ENCODE measurements at places on chromosomes 12 and 14. TPM values are rescaled to one million over a fixed set of nuclear protein-coding genes. Genes with fewer than 3 reads are reported as not detected.

DNA sequence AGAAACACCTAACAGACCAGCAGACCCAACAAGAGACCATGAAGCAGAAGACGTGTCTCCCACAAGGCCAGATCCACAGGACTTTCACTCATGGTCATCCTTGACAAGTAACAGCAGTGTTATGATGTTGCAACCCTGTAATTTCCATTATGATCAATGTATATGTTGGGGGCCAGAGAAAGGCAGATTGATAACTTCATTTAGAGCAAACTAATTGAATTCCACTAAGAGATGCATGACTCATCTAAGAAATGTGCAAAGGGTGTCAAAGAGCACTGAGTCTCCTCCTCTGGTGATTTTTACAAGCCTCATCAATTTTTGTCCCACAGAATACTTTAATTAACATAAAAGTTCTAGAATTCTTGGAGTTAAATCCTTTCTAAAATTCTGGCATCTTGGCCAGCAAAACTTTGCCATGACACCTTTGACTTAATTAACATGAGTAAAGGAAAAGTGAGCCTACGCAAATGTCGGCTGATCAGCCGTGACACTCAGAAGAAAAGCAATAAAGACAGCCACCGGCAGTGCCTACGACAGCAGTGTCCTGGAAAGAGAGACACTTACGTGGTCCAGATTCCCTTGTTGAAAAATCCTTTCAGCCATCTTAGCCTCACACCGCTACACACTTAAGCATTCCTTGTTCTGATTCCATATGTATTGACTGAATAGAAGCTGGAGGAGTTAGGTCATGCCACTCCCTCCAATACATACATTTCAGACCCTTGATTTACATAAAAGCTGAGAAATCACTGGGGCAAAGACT lies 370.2 kb upstream of the CCDC196 start:
- peaks cover 13% of the 10 kb centered on the region for H3K4me1 ChIP-seq
- no peak for DNase-seq
- H3K4me3 ChIP-seq, result no peak overlapping the region
- H3K27me3 ChIP-seq, result no peaks in the 10 kb centered on the region

Gene SIX4
- total RNA-seq, result 28.9 TPM

- no peaks in the 10 kb centered on the region for H3K27me3 ChIP-seq
- H3K4me3 ChIP-seq, result no peak overlapping the region
- H3K4me1 ChIP-seq, result no peaks in the 10 kb centered on the region
- DNase-seq, result no peak
- no peak overlapping the region for H3K27ac ChIP-seq
- H3K36me3 ChIP-seq, result no peaks in the 10 kb centered on the region
Measured at GRCh38 chr12:13417516-13417915, 221.0 kb downstream of the EMP1 start.

Gene LHX5
- total RNA-seq, result 2.1 TPM

- no peak overlapping the region for H3K27ac ChIP-seq
- DNase-seq, result no peak
- H3K27me3 ChIP-seq, result no peaks in the 10 kb centered on the region
- H3K36me3 ChIP-seq, result no peaks in the 10 kb centered on the region
Measured at GRCh38 chr12:109737126-109737525, 23.5 kb downstream of the FAM222A start.

Gene ACSM4
- total RNA-seq, result not detected

Gene CMTM5
- not detected for total RNA-seq

Gene RNASE2
- not detected for total RNA-seq

Gene TSPAN11
- 4.4 TPM for total RNA-seq

DNA sequence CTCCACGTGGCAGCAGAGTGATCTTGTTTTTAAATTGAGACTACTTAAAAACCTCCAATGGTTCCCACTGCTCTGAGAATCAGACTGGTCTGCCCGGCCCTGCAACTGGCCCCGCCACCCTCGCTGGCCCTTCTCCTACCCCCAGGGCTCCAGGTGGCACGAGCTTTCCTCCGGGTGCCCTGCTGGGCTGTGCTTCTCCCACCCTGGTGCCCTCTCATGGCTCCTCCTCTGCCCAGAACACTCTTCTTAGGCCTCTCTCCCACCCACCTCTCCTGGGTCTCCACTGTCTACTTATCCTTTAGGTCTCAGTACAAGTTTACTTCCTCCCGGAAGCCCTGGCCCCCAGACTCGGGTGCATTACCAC lies 26.5 kb downstream of the CCDC92 start:
- H3K4me3 ChIP-seq, result no peak overlapping the region
- peak; percentile 11 for DNase-seq
- H3K4me1 ChIP-seq, result no peaks in the 10 kb centered on the region
- no peaks in the 10 kb centered on the region for H3K36me3 ChIP-seq
- no peaks in the 10 kb centered on the region for H3K27me3 ChIP-seq
- no peak overlapping the region for H3K27ac ChIP-seq

DNA sequence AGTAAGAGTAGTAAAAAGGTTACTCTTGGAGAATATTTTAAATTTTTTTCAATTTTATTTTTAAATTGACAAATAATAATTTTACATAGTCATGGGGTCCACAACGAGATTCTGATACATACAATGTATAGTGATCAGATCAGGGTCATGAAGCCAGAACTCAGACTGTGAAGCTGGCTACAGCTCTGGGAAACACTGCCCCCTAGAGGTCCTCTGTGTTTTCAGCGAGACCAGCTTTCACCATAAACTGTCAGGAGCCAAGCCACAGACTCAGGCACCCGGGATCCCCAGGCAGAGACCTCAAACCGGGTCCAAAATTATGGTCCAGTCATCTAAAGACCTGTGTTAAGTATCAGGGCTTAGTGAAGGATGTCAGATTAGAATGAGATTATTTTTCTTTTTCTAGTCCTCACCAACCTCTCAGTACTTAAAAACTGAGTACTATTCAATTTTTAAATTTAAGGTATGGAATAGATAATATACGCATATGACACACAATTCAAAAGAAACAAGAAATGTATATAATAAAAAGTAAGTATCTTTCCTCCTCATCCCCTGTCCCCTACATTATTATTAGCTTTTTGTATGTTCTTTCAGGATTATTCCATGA lies 397.1 kb downstream of the MDGA2 start:
- no peaks in the 10 kb centered on the region for H3K27me3 ChIP-seq
- no peak overlapping the region for H3K27ac ChIP-seq
- no peaks in the 10 kb centered on the region for H3K36me3 ChIP-seq

Gene TMEM121
- total RNA-seq, result 1.0 TPM

DNA sequence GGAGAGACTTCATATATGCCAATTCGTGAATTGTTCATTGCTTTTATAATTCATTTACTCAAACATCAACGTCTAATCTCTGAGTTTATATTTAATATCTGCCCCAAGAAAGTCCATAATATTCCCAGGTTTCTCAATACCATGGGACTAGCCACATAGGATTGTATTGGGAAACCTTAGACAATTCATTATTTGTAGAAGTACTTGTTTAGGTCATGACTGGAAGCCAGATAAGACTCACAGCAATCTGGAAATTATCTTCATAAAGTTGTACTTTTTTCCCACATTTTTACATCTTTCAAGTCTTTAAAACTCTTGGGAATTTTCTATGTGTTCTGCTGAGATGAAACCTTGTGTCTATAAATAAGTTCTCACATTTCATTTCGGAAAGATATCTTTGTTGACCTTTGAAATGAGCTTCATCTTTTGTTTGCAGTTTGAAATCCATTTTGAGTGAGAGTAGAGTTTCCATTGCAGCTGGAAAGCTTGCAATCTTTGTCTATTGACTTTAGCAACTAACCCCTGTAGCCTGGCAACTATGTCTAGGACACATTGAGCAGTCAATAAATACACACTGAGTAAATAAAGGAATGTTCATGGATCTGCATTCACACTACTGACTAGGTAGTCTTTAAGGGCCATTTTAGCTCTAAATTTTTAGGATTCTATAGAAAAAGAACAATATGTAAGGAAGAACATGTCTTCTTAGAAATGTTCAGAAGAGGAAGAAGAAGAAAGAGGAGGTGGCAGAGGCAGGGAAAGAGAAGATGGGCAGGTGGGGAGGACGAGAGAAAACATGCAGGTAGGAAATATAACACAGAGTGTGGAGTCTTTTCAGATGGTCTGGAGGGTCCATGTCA lies 154.4 kb downstream of the LRIG3 start:
- H3K4me1 ChIP-seq, result no peaks in the 10 kb centered on the region
- H3K27ac ChIP-seq, result no peak overlapping the region
- no peak for DNase-seq
- H3K36me3 ChIP-seq, result peaks cover 15% of the 10 kb centered on the region
- H3K27me3 ChIP-seq, result no peaks in the 10 kb centered on the region
- no peak overlapping the region for H3K4me3 ChIP-seq

Gene RD3L
- not detected for total RNA-seq

DNA sequence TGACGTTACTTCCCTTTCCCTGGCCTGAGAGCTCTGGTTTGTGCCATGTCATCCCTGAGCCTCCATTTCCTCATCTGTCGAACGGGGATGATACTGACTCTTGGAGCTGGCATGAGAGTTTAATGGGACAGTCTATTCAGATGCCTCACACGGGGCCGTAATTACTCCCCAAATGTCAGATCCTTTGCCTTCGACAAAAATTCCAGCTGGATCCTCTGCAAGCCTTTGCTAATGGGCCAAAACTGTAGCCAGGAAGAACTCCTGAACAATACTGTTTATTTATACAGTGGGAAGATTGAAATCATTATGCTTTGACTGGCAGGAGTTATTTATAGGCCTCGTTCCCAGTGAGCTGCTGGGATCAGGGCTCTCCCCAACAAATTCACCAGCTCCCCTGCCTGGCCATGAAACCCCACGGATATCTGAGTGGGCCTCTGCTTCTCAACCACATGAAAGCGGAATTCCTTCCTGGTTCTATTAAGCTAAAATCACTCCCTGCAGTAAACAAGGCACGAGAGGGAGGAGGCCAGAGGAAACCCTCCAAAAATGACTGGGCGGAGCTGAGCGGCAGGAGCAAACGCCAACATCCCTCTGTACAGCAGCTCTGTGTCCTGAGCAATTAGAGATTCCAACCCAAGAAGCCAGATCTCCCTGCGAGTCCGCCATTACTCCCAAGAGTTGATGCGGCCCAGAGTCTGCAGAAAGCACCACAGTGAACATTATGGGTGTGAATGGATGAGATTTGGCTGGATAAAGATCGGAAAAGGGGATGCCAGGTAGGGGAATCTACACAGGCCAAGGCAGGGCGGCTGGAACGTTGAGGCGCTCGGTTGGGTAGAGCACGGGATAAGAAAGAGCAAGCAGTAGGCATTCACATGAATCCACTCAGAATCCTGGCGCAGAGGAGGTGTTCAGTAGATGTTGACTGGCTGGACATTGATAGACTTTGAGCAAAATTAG lies 326.1 kb downstream of the BCL11B start:
- H3K27ac ChIP-seq, result no peak overlapping the region
- H3K4me1 ChIP-seq, result peaks cover 3% of the 10 kb centered on the region
- no peak for DNase-seq
- H3K36me3 ChIP-seq, result no peaks in the 10 kb centered on the region

DNA sequence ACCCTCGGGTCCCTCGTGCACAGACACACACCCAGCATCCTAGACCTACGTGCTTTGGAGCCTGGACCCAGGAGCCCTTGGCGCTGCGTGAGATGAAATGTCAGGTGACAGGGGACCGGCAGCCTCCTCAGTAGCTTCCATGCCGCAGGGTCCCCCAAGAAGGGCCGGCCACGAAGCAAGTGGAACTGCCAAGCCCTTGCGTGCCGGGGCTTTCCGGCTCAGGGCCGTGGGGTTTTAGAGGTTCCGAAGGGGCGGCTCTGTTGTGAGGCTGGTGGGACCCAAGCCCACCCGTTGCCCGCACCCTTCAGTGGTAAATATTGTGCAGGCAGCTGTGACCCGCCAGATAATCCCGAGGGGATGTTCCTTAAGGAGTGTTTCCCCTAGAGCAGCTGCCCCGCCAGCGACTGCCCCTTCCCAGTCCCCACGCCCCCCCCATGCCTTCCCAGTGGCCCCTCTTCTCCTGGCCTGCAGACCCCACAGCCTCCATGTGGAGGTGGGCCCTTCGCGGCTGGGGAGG lies 133.7 kb downstream of the ADGRD1 start:
- no peak overlapping the region for H3K4me3 ChIP-seq
- no peaks in the 10 kb centered on the region for H3K36me3 ChIP-seq
- DNase-seq, result peak; percentile 27
- H3K4me1 ChIP-seq, result no peaks in the 10 kb centered on the region
- H3K27ac ChIP-seq, result no peak overlapping the region

DNA sequence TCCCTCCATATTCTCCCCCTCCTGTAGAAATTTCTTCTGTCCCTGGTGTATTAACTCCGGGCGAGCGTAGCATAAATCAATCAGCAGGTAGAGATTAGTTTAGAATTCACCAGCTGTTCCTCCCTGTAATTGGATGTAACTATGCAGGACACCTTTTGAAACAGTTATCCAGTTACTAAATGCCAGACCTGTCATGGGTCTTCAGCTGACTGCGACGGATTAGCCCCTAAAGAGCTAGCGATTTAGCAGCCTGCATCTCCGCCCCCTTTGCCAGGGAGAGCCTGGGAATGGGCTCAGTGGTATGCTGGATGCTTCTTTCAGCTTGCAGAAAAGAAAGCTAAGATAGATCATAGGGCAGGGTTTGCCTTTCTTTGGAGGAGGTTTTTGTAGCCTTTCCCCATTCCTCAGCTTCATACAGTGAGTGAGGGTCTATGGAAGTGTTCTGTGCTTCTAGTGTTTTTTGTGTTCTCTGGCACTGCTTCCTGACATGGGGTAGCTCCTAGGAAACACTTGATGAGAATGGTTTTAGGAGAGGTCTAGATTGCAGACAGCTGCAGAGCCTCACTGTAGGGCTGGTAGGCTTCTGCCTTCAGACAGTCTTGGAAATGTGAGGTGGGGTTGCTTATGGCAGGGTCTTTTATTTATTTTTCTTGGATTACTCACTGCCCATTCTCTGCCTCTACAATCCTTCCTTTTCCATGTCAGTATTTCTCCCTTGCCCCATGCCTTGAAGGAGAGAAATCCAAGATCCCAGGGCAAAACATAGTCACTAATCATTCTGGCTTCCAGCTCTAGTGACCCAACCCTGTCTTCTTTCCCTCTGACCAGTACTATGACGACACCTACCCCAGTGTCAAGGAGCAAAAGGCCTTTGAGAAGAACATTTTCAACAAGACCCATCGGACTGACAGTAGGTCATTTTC lies 16.7 kb downstream of the COPZ1 start:
- peaks cover 25% of the 10 kb centered on the region for H3K36me3 ChIP-seq
- H3K4me3 ChIP-seq, result no peak overlapping the region
- no peak overlapping the region for H3K27ac ChIP-seq
- DNase-seq, result no peak
- no peaks in the 10 kb centered on the region for H3K4me1 ChIP-seq

GRCh38 chr12:120457133-120457532 lies 10.9 kb downstream of the GATC start:
- DNase-seq, result peak; percentile 65
- no peak overlapping the region for H3K27ac ChIP-seq
- no peaks in the 10 kb centered on the region for H3K4me1 ChIP-seq

Gene DAO
- not detected for total RNA-seq

- H3K27me3 ChIP-seq, result no peaks in the 10 kb centered on the region
- no peaks in the 10 kb centered on the region for H3K36me3 ChIP-seq
Measured at GRCh38 chr12:109600481-109600880, 26.9 kb downstream of the MVK start.

- no peak overlapping the region for H3K27ac ChIP-seq
- no peak overlapping the region for H3K4me3 ChIP-seq
- no peaks in the 10 kb centered on the region for H3K4me1 ChIP-seq
- peaks cover 5% of the 10 kb centered on the region for H3K36me3 ChIP-seq
- DNase-seq, result no peak
Measured at GRCh38 chr12:92971859-92972524, 42.9 kb upstream of the EEA1 start.

Gene NUMB
- 51.9 TPM for total RNA-seq

GRCh38 chr12:45977620-45978019 lies 12.8 kb downstream of the SCAF11 start:
- H3K4me1 ChIP-seq, result peaks cover 2% of the 10 kb centered on the region
- no peak overlapping the region for H3K27ac ChIP-seq
- no peak overlapping the region for H3K4me3 ChIP-seq
- DNase-seq, result no peak
